CD8-positive, alpha-beta memory T cell (primary cell): ENCODE measurements at places on chromosomes 4 and X. TPM values are rescaled to one million over a fixed set of nuclear protein-coding genes. Genes with fewer than 3 reads are reported as not detected.

GRCh38 chrX:44953734-44954502 is 80.9 kb downstream of the KDM6A start:
- DNase-seq, result no peak

- no peak for DNase-seq
Measured at GRCh38 chrX:132266583-132267355, 47.5 kb upstream of the RAP2C start.

TSPAN7 gene
- not detected for total RNA-seq

GRCh38 chrX:10660171-10660570 is 39.8 kb upstream of the MID1 start:
- DNase-seq, result no peak

TNMD gene
- not detected for total RNA-seq

DNA sequence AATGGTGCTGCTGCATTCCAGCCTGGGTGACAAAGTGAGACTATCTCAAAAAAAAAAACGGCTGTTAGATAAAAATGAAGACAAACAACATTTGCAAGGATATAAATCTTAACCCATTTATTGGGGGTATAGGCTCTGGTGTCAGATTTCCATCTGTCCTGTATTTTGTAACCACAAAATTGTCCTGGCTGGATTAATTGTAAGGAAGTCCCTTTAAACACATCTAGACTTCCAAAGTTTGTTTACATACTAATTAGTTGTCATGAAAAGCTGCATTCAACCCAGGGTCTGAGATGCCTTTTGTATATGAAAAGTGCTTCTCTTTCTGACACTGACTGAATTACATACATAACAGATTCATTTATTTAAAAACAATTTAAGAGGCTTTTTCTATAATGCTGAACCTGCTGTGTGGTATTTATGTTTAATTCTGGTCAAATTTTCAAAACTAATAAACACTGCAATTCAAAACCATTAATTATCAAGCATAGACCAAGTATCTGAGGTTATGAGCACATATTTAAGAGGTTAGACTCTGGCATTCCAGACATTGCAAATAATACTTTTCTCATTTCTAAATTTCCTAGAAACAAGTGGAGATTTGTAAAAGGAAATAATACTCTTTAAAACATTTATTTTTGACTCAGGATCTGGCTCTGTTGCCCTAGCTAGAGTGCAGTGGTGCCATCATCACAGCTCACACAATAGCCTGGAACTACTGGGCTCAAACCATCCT is 17.5 kb upstream of the UGDH start:
- DNase-seq, result no peak

DNA sequence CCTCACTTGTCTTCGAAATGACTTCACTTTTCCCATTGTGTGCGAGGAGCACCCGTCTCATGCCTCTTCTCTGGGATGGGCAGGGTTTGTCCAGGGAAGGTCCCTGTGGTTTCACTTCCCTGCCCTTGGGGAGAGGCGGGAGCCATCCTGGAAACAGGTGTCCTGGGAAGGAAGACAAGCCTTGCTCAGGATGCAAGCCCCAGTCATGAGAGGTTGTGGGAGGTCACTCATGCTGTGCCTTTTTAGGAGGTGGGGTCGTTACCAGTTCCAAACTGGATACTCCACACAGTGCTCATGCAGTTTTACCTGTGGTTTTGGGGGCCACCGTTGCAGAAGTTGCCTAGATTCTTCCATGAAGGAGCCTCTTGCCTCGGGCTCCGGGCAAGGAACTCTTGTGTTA is 3.8 kb downstream of the RGS12 start:
- no peak for DNase-seq

GRIPAP1 gene
- total RNA-seq, result 57.7 TPM

GRCh38 chr4:2697995-2698414 is 58.1 kb downstream of the TNIP2 start:
- no peak for DNase-seq

GRCh38 chrX:7680181-7680580 is 162.8 kb upstream of the VCX start:
- DNase-seq, result no peak

CT45A10 gene
- total RNA-seq, result not detected

DNA sequence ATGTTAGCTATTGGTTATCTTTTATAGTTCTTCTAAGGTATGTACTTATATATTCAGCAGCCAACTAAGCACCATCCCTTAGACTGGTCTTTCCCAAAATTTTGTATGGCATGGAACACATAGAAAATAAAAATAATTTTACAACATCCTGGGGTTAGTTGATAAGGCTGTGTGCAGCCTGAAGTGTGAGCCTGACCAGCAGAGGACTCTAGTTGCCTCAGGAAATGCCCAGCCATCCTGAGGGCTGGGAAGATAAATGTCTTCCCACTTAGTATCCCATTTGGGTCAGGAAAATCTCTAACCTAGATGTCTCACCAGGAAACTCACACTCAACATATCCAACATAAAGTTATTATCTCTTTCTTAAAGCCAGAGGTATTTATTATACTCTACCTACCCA is 251.4 kb upstream of the POF1B start:
- DNase-seq, result no peak

GRCh38 chr4:95048296-95048695 is 290.5 kb downstream of the BMPR1B start:
- no peak for DNase-seq

EMCN gene
- not detected for total RNA-seq

GATA1 gene
- not detected for total RNA-seq

- DNase-seq, result no peak
Measured at GRCh38 chr4:90904021-90904420, 776.8 kb downstream of the CCSER1 start.

DNA sequence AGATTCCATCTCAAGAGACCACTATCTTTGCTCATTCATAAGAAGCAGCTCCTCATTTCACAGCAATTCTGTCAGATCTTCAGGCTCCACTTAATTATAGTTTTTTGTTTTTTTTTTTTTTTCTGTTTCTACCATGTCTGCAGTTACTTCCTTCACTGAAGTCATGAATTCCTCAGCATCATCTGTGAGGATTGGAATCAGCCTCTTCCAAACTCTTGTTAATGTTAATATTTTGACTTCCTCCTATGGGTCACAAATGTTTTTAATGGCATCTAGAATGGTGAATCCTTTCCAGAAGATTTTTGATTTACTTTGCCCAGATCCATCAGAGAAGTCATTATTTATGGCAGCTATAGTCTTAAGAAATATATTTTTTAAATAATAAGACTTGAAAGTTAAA is 53.1 kb downstream of the BMP2K start:
- DNase-seq, result no peak

DNA sequence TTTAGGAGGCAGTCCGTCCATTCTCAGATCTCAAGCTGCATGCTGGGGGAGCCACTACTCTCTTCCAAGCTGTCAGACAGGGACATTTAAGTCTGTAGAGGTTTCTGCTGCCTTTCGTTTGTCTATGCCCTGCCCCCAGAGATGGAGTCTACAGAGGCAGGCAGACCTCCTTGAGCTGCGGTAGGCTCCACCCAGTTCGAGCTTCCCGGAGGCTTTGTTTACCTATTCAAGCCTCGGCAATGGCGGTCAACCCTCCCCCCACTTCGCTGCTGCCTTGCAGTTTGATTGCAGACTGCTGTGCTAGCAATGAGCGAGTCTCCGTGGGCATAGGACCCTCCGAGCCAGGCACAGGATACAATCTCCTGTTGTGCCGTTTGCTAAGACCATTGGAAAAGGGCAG is 10.7 kb upstream of the ADH5 start:
- no peak for DNase-seq

DNA sequence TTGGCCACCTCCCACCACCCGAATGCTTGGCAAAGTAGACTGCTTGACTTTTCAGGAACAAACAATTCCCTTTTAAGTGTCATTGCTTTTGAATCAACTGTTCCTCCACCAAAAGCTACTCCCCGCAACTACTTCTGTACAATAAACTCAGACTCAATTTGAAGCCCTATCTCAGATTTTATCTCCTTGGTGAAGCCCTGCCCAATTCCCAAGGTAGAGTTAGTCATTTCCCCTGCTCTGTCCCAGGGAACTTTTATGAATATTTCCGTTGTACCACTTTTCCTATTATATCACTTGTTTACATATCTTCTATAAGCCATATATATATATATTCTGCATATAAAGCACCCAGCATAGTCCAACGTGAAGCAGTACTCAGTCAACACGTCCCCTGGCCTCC is 102.8 kb downstream of the C4orf51 start:
- no peak for DNase-seq

- no peak for DNase-seq
Measured at GRCh38 chrX:131084145-131084544, 26.0 kb downstream of the ARHGAP36 start.

DNA sequence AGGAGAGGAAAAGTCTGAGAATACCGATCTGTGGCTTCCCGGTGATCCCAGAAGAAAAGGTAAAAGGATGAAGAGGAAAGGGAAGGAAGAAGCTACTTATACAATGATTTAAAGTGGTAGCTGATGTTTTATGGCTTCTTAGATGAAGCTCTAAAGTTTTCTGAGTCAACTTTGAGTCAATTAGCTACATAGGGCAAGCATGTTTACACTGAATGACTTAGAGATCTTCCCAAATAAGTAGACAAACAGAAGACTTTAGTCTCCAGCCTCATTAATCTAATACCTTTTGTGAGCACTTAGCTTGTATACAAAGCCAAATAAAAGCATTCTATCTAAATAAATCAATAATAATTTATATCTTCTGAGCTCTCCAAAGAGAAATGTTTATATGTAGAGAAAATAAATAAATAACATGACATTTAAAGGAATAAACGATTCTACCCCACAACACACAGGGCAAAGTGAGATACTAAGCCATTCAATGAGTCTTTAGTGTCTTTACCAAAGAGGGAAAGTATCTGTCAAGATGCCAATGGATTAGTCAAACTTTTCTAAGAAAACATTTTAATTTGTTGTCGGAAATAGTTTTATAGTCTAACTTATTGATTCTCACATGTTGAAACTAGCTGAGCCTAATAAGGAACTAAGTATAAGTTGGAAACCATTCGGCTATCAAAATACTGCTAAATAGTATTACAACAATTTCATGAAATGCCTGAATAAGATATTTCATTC is 46.0 kb upstream of the TMEM184C start:
- no peak for DNase-seq

PNMA3 gene
- 1.1 TPM for total RNA-seq

DNA sequence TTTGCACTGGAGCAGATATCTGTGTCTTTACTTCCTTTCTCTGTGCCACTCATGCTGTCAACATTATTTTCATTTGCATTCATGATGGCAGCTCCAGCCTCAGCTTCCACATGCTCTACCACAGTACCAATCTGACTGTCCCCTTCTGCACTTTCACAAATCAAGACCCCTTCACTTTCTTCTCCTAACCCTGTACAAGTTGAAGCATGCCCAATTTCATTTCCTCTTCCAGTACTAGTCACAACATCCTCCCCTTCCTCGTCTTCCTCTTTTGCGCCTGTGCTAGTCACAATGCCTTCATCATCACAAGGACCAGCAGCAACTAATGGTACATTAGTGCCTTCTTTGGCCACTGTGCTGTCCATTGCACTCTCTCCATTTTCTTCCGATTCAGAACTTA is 26.5 kb downstream of the BOD1L1 start:
- DNase-seq, result no peak

DNA sequence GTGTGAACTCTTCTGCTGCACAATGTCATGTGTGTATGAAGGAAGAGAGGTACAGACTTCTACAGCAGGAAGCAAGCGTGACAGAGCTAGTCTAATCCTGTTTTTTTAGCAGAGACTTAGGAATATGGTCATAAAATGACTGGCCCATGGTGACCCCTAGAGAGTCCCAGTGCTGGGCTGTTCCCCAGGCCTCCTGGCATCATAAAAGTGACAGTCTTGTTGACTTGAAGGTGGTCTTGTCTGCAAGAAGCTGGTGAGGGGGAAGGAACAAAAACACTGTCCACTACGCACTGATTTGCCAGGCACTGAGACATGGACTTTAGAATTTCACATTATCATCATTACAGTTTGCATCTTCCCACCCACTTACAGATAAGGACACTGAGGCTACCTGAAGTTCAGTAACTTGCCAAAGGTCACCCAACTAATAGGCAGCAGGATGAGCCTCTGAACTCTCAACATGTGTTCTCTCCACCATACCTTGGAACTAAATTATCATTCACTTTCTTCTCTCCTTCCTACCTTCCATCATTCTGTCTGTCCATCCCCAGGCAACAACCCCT is 63.0 kb downstream of the HADH start:
- DNase-seq, result no peak
